ENCODE measurements at places on chromosomes 5 and 9. TPM values are rescaled to one million over a fixed set of nuclear protein-coding genes. Genes with fewer than 3 reads are reported as not detected.

DNA sequence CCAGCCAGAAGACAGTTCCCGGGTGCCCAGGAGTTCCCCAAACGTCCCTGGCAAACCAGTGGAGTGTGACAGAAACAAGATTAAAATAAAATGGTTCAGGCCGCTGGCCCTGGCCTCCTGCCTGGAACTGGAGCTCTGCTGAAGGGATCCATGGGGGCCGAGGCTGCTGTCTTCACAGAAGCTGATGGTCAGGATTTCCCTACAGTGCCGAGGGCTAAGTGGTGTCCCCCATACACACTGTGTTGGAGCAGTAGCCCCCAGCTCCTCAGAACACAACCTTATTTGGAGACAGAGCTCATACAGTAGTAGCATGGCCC, 55.9 kb downstream of the MRPL36 start:
- no peak for DNase-seq

DNA sequence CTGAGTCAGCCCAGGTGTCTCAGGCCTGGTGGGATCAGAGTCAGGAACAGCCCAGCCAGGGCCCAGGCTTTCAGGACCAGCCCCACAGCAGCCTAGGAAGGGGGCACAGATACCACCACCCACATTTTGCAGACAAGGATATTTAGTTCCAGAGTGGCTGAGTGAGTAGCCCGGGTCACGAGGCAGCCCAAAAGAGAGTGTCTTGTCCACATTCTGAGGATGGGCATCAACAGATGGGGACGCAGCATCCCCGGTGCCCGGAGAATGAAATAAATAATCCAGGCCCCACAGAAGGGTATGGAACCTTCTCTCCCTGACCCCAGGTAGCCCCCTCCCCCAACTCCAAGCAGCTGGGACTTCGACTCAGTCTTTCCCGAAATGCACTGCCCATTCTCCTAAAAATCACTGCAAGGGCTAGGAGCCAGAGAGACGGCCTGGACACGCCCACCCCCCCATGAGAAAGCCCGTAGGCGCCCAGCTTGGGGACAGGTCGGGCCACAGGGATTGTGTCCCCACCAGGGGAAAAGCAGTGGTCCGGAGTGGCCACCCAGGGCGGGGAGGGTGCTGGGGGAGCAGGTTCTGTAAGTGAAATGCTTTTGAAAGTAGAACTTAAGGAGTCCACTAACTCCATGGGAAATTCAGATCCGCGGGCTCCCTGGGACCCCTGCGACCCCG, 6.9 kb downstream of the LHX3 start:
- no peak for DNase-seq

GRCh38 chr9:546797-547223, 294.7 kb upstream of the DMRT1 start:
- DNase-seq: peak; percentile 60

DNA sequence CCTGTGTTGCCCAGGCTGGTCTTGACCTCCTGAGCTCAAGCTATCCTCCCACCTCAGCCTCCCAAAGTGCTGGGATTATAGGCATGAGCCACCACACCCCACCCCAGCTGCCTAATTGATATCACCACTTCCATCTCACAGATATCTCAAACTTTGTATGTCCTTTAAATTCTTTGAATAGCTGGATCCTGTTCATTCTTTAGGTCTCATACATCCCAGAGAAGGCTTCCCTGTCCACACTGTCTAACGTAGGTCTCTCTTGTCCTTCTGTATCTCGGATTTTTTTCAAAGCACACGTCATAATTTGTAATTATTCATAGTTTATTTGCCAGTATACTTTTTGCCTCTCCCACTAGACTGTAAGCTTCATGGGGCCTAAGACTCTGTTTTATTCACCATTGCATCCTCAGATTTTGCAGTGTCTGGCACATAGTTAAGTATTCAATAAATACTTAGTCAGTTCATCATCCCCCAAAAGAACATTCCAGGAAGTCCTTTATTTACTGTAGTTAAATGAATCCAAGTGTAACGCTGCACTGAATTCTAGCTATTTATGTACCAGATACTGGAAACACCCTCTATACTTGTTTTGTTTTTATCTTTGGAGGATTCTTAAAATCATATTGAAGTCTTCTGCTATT, 10.5 kb downstream of the ARSK start:
- no peak for DNase-seq

DNA sequence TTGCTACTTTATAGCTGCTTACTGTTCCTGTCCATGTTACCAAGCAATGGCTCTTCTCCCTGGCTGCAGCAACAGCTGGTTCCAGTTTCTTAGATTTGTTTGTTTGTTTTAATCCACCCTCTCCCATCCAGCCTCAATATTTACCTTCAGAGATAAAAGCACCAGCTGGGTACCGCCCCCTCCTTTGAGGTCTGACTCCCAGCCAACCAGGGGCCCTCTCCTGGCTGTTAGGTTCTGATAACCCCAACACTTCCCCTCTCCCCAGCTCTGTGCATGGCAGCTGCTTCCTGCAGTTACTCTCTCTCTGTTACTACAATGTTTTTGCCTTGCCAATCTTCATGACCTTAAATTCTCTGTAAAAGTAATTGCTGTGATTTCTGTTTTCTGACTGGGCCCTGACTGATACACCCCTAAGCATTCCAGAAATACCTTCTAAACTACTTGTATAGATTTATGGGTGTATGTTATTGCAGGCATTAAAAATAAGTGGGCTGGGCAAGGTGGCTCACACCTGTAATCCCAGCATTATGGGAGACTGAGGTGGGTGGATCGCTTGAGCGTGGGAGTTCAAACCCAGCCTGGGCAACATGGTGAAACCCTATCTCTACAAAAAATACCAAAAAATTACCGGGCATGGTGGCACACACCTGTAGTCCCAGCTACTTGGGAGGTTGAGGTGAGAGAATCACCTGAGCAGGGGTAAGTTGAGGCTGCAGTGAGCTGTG, 2.6 kb upstream of the GCNT1 start:
- DNase-seq: peak; percentile 88

DNA sequence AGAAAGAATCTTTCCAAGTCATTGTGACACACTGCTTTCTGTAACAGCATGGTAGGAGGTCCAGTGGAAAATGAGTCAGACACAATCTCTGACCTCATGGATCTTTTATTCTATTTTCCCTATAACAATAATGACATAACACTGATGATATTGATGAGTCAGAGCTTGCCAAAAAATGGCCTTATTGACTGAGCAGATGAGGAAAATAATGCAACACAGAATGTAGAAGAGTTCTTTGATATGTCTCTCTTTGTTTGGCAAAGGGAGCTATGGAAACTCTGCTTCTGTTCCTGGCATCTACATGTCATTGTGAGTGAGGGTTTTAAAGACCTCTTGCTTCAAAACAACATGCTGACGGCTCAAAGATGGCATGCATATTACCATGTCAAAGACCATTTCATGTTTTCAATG, 443.1 kb upstream of the ZNF608 start:
- no peak for DNase-seq

GRCh38 chr9:89916001-89916597, 311.3 kb downstream of the GADD45G start:
- DNase-seq: no peak

LHX2 gene
- not detected for total RNA-seq

SPINK7 gene
- total RNA-seq: not detected

ITK gene
- not detected for total RNA-seq

POLR1E gene
- total RNA-seq: 47.6 TPM

Data from OCI-LY7 (cell line).